ENCODE measurements at places on chromosomes 4 and X.
A peak's percentile ranks its signal among the peaks of the same experiment; 100 is the strongest.

DNA sequence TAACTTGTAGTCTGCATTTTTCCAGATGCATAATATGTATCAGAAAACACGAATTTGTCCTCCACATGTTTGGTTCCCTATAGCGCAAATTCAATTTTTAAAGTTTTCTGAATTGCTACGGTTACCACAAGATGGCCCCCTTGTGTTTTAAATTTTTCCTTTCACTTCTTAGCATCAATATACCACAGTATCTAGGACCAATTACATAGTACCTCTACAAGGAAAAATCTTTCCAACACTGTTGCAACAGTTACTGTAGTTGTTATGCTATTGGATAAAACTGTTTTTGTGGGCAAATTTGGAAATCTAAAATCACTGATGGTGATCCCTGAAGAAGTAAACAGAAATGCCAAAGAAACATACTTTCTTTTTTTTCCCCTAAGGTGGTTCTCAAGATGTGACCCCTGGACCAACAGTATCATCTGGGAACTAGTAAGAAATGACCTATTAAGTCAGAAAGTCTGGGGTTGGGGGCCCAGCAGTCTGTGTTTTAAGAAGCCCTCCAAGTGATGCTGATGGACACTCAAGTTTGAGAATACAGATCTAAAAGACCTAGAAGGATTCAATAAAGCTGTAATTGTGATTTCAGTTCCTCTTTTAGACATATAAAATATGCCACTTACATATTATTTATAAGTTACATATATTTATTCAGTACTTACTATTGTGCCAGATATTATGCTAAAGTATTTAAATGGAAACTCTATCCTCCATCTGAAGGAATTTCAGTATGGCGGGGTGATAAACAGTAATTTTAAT lies 3.1 kb downstream of the ZGRF1 start:
- peak; percentile 4 for DNase-seq

GRCh38 chr4:142474398-142475087 lies 371.6 kb downstream of the INPP4B start:
- DNase-seq: peak; percentile 14

DNA sequence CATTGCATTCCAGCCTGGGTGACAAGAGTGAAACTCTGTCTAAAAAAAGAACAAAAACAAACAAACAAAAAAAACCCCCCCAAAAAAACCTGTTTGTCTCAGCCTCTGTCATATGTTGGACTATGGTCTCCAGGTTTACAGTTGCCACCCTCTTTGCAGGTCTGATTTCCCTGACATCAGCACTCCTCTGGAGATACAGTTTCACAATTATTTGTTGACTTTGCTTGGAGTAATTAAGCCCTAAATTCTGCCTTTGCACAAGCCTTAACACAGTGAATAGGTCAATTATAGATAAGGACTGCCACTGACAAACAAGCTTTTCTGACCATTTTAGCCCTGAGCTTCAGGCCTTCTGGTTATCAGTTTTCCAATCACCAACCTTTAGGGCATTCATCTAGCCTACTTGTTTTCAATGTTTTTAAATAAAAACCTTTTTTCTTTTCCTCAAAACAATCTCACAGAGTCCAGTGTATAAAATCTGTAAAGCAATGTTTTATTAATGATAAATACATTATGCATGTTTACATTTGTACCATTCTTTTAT lies 20.4 kb upstream of the MAPK10 start:
- DNase-seq: no peak

GRCh38 chrX:135652602-135653001 lies 60.8 kb upstream of the CT45A1 start:
- no peak for DNase-seq

DNA sequence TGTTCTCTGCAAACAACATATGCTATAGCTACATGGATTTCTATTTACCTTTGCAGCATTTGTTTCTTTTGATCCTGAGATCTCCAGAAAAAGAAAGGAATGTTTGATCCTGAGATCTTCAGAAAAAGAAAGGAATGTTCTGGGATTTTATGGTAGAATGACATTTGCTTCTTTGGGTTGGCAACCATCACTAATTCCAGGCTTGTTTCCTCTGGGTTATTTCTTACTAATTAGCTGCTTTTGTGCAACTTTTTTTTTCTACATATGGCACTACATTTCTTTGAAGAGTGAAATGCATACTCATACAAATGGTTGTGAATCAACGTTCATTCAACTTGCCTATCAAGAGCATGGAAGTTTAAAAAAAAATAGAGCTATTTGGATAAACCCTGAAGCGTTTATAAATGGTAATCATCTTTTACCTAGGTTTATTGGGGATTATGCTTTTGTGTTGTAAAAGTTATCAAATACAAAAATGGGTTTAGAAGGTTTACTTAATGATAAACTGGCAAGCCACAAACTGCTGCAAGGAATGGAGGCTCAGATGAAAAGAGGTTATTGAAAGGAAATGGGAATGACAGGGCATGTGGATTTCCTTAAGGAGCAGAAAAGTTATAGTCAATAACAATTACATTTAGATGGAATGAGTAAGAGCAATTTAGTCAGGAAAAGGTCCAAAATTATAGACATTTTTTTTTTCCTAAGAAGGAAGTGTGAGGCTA lies 95.6 kb upstream of the PCDH18 start:
- no peak for DNase-seq

DNA sequence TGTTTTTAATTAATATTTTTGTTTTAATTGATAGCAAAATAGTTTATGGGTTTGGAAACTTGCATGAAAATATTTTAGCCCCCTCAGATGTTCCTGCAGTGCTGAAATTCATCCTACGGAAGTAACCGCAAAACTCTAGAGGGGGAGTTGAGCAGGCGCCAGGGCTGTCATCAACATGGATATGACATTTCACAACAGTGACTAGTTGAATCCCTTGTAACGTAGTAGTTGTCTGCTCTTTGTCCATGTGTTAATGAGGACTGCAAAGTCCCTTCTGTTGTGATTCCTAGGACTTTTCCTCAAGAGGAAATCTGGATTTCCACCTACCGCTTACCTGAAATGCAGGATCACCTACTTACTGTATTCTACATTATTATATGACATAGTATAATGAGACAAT lies 40.4 kb downstream of the MAP7D3 start:
- DNase-seq: no peak

DNA sequence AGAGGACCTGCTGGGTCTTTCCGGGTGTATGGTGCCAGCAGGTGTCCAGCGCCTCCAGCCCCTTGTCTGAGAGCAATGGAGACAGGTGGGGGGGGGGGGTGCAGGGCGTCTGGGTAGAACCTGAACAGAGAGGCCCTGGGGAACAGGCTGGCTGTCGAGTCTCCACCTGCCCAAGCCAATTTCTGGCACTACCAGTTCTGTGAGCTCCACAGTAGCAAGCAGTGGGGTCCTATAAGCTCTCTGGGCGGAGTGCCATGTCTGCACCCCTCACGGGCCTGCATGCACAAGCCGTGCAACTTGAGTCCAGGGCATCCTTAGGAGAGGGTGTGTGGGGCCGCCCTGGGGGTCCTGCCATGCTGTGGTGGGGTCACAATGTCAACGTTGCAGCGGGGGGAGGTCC lies 10.1 kb upstream of the FGFR3 start:
- DNase-seq: no peak

DNA sequence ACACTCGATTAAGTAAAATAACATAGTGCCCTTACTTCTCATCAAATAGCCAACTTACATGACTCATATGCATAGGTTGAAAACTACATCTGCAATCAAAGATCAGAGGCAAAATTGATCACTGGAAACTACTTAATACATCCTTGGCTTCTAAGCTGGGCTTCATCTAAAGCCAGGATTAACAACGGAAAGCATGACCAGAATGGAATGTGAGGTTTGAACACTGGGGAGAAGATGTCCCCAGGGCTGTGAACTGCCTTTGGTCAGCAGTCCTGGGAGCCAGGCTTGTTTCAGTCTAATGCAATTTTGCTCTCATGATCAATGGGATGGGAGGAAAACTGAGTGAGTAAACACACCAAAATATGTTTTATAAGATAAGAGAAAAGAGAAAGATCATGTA lies 192.5 kb upstream of the TTC29 start:
- no peak for DNase-seq

GRCh38 chr4:93469560-93469959 lies 359.0 kb upstream of the ATOH1 start:
- DNase-seq: no peak

- no peak for DNase-seq
These were observed 211.4 kb downstream of the MID1IP1 start for GRCh38 chrX:39012621-39013111.

DNA sequence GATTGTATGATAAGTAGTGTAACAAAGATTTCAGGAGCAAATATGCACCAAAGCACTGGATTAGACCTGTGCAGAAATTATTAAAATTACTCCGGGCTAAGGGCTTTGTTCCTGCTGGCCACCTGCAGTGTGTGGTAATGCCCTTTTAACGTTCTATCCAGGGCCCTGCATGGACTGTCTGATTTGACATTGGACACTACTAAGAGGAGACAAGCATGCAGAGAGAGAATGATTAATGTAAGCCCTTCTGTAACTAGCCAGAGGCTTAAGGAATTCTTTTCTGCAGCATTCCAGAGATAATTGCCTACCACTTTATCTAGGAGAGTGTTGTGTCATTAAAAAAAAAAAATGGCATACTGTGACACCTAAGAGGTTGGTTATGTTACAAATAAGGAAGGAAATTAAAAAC lies 117.0 kb downstream of the PCDH7 start:
- DNase-seq: no peak

All from CD4-positive, alpha-beta T cell treated with Interleukin-6 for 4 hours (primary cell).